ENCODE measurements at places on chromosomes 4 and X.

GRCh38 chr4:11005300-11005699 lies 320.7 kb upstream of the CLNK start:
- no peak for DNase-seq
- no peaks in the 10 kb centered on the region for H3K4me1 ChIP-seq

DNA sequence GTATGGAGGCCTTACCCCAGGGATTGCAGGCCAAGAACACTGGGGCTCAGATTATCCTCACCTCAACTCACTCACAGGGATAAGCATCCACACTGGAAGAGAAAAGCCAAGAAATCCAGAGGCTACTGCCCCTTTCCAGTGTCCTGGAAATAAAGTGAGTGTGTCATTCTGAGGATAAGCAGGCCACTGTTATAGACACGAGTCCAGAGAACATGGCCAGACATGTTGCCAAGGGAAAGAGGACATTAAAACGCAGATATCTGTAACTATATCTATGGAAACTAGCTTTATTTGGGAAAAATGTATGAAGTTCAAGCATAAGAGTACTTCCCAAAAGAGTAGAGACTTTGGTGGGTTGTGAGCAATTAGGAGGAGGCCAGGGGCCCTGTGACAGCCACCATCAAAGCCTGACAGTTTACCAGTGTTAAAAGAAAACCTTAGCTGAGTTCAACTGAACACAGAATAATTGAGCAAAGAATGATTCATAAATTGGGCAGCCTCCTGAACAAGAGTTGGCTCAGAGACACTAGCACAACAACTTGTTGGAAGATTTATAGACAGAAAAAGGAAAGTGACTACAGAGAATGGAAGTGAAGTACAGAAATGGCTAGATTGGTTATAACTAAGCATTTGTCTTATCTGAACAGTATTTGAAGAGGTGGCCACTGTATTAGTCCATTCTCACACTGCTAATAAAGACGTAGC lies 1222.2 kb downstream of the STIM2 start:
- no peak overlapping the region for H3K4me3 ChIP-seq
- no peaks in the 10 kb centered on the region for H3K27me3 ChIP-seq
- no peak overlapping the region for H3K27ac ChIP-seq
- H3K36me3 ChIP-seq: no peaks in the 10 kb centered on the region
- peak; percentile 19 for DNase-seq

- H3K4me3 ChIP-seq: no peak overlapping the region
- H3K27ac ChIP-seq: no peak overlapping the region
- H3K36me3 ChIP-seq: no peaks in the 10 kb centered on the region
Observed at GRCh38 chr4:113739197-113739596, 22.3 kb downstream of the CAMK2D start.

- no peaks in the 10 kb centered on the region for H3K4me1 ChIP-seq
- H3K36me3 ChIP-seq: no peaks in the 10 kb centered on the region
- no peak overlapping the region for H3K27ac ChIP-seq
- H3K4me3 ChIP-seq: no peak overlapping the region
- H3K27me3 ChIP-seq: no peaks in the 10 kb centered on the region
Observed at GRCh38 chrX:50747471-50747900, 66.5 kb downstream of the SHROOM4 start.

- no peak within 1 kb of the TSS for H3K4me3 ChIP-seq
- peaks cover 47% of the 10 kb centered on the region for H3K27me3 ChIP-seq
- no peak for DNase-seq
- no peaks in the 10 kb centered on the region for H3K4me1 ChIP-seq
- no peaks in the 10 kb centered on the region for H3K36me3 ChIP-seq
- no peak within 1 kb of the TSS for H3K27ac ChIP-seq
Observed at GRCh38 chr4:105894660-105895582, at the start of gene NPNT. Gene NPNT, plus strand, starts transcription at chr4:105895471. Its CDS starts 182 bp downstream, at chr4:105895653.

DNA sequence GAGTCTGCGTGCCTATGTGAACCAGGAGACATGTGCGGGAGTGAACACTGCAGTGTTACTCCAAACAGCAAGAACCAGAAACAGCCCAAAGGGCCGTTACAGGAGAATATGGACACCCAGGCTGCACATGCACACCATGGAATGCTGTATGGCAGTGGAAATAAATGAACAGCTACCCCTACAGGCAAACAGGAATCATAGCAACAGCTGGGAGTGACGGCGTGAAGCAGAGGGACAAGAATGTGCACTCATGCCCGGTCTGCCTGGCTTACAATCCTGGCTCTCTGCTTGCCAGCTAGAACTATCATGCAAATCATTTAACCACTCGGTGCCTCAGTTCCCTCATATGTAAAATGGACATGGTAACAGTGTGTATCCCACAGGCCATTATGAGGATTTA lies 16.6 kb downstream of the GPKOW start:
- H3K4me3 ChIP-seq: no peak overlapping the region
- no peaks in the 10 kb centered on the region for H3K36me3 ChIP-seq
- DNase-seq: peak; percentile 52
- no peaks in the 10 kb centered on the region for H3K27me3 ChIP-seq
- no peaks in the 10 kb centered on the region for H3K4me1 ChIP-seq
- H3K27ac ChIP-seq: no peak overlapping the region

DNA sequence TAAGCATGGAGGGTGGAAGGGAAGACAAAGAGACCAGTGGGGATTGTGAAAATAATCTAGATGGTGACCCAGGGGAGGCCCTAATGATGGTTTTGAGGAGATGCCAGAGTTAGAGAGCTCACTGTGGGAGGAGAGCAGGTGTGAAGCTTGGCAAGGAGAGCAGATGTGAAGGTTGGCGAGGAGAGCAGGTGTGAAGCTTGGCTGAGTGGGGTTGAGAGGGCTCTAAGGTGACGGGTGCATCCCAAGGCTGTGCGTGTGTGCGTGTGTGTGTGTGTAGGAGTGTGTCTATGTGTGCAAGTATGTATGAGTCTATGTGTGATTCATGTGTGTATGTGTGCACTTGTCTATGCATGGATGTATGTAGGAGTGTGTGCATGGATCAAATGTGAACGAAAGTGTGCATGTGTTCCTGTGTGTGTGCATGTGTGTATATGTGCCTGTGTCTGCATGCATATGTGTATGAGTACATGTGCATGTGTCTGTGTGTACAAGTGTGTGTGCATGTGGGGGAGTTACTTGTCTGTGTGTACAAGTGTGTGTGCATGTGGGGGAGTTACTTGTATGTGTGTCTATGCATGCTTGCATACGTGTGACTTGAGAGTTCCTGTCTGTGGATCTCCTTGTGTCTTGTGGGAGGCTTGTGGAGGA lies 72.0 kb downstream of the EVC start:
- peaks cover 11% of the 10 kb centered on the region for H3K4me1 ChIP-seq
- no peaks in the 10 kb centered on the region for H3K27me3 ChIP-seq
- no peak overlapping the region for H3K4me3 ChIP-seq
- DNase-seq: no peak
- H3K36me3 ChIP-seq: peaks cover 37% of the 10 kb centered on the region

DNA sequence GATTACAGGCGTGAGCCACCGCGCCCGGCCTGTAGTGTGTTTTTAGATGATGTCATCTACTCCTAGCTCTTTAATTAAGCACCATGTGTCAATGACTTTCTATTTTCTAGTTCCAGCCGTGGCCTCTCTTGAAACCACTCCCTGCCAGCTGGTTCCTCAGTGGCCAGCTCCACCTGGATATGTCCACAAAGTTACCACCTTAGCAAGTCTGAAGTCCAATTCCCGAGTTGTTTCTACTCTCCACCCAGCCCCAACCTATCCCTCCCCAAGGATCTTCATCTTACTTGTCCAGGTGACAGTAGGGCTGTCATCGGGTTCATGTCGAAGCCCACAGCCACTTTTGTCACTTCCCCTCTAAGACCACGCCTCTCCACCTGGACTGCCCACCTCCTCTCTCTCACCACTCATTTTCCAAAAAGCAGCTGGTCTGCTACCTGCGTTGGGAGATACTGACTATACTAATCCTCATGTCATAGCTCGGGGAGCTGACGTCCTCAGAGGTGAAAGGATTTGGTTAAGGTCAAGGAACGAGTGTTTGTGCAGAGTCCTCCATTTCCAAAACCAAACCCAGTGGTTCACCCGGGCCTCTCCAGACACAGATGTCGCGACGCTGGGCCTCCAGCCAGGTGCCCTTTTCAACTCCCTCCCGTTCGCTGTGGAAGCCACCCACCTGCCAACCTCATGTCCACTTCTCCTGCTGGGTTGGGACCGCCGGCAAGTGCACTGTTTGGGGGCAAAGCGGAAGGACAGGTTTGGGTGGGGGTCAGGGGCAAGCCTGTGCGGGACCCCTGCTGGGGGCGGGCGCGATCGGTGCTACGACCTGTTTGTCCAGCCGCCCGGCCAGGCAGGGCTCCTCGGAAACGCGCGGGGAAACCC lies 704 bp downstream of the FAM3A start:
- H3K27me3 ChIP-seq: no peaks in the 10 kb centered on the region
- H3K36me3 ChIP-seq: no peaks in the 10 kb centered on the region
- H3K4me3 ChIP-seq: peak overlapping the region; percentile 87
- DNase-seq: no peak

DNA sequence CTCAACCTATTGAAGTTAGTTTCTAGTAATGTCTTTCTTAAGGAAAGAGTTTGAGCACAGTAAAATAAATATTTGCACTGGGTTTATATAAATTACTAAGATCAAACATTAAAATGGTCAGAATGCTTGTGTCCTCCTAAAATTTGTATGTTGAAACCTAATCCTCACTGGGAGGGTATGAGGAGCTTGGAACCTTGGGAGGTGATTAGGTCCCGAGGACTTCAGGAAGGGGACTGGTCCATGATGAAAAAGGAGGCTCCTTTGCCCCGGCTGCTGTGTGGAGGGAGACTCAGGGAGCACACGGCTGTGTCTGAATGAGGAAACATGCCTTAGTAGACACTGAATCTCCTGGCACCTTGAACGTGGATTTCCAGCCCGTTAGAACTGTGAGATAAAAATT lies 221.9 kb downstream of the TENM3 start:
- no peaks in the 10 kb centered on the region for H3K27me3 ChIP-seq
- no peaks in the 10 kb centered on the region for H3K36me3 ChIP-seq
- no peak overlapping the region for H3K27ac ChIP-seq
- no peak overlapping the region for H3K4me3 ChIP-seq
- DNase-seq: no peak

Data from IMR-90 (cell line).